NCI-H2081 (cell line): ENCODE measurements at places on chromosomes 11 and 22.
A peak's percentile ranks its signal among the peaks of the same experiment; 100 is the strongest.

- DNase-seq: no peak
These were observed 79.4 kb upstream of the NARS2 start for GRCh38 chr11:78654071-78654470.

- no peak for DNase-seq
These were observed 38.6 kb downstream of the TRMU start for GRCh38 chr22:46373921-46374662.

GRCh38 chr22:26476705-26477340 is 6.8 kb downstream of the HPS4 start:
- DNase-seq: no peak

- peak; percentile 45 for DNase-seq
These were observed 206.5 kb upstream of the PGR start for GRCh38 chr11:101336155-101336554.

DNA sequence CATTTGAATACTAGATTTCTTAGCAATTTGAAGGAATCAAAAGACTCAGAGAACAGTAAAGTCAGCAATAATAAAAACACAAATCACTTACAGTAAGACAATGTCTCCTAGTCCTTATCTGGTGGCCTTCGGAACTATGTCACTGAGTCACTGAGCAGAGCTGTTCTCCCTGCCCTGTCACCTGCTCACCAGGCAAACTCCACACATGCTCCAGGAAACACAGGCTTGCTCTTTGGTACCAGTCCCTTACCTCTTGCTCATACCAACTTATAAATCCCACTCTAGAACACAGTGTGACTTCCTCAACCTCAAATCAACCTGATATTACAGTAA is 81.1 kb upstream of the CHRM4 start:
- DNase-seq: no peak

DNA sequence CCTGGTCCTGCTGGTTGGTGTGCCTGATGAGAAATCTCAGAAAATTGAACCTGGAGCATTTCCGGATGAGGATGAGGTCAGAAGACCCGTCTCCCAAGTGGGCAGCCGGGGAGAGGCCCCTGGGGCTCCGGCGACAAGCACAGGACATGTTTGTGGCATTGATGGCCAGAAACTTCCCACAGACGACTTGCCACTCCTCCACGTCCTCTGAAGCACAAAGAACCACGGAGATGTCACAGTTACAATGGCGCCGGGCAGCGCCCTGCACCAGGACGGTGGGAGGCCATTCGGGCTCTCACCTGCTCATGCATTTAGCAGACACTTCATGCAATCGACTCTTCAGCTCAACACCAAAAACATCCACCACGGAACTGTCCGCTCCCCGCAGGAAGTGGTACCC is 46.5 kb downstream of the CERK start:
- DNase-seq: no peak

DNA sequence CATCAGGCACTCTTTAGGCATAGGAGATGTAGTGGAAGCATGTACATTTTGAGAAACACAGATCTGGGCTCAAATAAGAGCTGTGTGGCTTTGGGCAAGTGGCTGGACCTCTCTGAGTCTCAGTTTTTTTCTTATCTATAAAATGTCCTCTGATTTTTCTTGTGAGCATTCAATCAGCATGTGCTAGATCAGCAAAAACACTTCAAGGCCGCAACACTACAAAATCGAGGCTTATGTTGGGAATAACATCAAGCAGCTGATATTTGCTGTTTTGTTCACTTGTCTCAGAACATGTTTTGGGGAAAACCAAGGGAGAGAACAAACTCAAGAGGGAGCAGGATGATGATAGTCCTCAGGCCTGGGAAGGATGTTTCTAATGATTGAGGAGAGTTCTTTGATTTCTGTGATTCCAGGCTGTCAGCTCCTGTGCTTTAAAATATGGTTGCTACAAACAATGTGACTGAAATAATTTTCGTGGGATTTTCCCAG is at the start of gene OR4X1:
Gene OR4X1, plus strand, starts transcription at position 439 of the 489 bp plus-strand sequence. Its CDS starts 0 bp downstream, at position 439.
- no peak for DNase-seq

GRCh38 chr11:93743291-93743690 is 1.8 kb downstream of the C11orf54 start:
- DNase-seq: no peak

- no peak for DNase-seq
These were observed 13.6 kb downstream of the DGCR8 start for GRCh38 chr22:20093418-20094196.

DNA sequence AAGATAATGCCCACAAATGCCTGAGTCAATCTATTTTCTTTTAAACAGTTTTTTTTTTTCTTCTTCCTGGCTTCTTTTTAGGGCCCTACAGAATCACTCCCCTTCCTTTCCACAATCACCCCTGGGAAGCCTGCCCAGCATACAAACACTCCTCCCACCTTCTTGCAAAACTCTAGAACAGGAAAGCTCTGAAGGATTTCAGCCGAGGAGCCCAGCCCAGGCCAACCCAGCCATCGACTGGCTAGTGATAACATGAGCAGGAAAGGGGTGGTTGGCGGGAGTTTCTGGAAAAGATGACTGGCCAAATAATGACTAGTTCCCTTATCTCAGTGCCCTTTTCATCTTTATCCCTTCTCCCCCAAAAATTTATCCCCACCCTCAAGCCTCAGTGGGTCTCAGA is 68.2 kb downstream of the USP35 start:
- no peak for DNase-seq

DNA sequence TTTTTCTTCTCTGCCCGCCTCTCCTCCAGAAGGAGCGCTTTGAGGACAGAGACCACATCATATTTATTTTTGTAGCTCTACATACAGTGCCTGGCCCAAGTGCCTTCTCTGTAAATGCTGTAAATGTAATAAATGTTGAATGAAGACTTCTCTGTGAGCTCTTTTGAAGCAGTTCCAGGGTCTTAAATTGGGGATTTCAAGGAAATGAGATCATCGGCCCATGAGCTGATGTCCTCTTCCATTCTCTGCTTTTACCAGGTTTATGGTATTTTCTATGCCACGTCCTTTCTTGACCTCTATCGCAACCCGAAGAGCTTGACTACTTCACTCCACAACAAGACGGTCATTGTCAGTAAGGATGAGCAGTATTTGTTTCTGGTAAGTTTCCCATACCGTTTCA is 165.7 kb upstream of the SORL1-AS1 start:
- DNase-seq: no peak

DNA sequence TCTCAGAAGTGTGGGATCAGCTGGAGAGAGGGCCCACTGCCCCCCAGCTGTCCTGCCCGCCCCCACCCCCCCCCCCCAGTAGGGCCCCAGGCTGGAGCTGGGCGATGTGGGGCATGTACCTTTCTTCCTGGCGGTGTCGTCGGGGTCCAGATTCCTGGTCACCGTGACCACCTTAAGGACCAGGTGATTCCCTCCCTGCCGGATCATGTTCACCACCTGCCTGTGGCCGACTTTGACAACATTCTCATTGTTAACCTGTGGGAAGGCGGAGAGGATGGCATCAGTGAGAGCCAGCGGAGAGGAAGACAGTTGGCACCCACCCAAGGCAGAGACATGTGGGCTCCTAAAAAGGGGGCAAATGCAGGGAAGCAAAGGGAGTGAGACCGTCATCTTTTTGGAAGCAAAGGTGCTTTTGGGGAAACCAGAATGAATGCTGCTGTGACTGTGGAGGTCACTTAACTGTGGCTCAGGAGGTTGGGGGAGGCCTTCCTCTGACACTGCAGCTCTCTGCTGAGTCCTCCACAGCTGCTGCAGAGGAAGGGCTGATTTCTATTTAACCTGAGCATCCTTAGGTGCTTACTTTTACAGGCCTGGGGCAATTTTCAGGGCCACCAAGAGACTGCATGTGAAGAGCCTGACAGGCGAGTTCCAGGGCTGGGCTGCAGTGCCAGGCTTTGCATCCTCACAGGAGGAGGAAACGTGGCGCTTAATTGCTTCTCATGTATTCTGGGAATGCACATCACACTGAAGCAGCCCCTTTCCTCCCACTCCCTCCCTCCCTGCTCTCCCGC is 104.5 kb downstream of the CTTN start:
- peak; percentile 80 for DNase-seq

GRCh38 chr11:79663017-79663416 is 222.2 kb upstream of the TENM4 start:
- peak; percentile 1 for DNase-seq

- no peak for DNase-seq
These were observed 52.4 kb downstream of the TRIOBP start for GRCh38 chr22:37749226-37749625.

GRCh38 chr11:83374311-83374710 is 88.1 kb upstream of the CCDC90B start:
- no peak for DNase-seq

DNA sequence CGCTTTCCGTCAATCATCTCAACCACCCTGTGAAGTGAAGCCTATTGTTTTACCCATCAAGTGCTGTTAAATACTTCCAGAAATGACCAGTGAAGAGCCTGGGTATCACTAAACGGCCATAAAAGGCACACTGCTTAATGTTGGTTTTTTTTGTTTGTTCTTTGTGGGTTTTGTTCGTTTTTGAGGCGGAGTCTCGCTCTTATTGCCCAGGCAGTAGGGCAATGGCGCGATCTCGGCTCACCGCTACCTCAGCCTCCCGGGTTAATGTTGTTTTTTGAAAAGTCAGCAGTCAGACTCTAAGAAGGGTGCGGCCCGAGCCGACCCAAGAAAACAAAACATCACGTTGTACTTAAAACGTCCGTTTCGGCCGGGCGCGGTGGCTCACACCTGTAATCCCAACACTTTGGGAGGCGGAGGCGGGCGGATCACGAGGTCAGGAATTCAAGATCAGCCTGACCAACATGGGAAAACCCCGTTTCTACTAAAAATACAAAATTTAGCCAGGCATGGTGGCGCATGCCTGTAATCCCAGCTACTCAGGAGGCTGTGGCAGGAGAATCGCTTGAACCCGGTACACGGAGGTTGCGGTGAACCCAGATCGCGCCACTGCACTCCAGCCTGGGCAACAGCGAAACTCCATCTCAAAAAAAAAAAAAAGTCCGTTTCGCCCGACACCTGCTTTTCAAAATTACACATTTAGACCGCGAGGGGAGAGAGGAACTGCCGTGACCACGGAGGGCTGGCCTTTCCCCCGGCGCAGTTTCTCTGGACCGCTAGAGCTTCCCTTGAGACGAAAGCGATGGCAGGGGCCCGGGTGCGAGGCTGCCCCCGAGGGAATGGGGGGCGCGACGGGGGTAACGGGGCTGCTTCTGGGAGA is 714 bp downstream of the CD59 start:
- DNase-seq: no peak

DNA sequence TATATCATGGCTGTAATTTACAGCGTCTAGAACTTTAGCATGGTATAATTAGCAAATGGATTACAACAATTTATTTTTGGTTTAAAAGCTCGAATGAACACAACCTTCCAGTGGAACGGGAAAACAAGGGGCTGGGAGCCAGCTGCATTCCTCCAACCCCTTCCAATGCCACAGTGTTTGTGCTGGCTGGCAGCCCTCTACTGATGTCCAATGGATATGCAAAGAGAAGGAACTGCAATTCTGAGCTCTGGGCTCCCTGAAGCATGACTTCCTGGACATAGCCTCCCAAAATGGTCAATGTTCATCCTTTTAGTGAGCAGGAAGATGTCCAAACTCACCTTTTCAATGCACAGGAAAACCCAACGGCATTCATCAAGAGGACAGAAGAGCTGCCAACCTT is 288.3 kb downstream of the TENM4 start:
- DNase-seq: no peak

DNA sequence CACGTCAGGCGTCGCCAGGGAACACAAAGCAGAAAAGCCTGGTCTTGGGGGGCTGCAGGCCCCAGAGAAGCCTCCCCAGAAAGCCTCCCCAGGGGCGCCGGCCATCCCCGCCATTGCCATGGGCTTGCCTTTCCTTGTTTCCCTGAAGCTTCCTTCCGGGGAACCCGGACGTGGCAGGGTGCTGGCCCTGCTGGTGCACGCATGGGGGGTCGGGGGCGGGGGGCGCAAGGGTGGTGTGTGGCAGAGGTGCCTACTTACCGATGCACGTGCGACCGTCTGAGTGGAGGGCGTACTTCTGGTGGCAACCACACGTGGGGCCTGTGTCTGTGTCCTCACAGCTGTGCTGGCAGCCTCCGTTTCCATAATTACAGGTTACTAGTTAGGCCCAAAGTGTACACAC is 71.0 kb upstream of the TTLL12 start:
- DNase-seq: no peak

- DNase-seq: no peak
These were observed 4.9 kb upstream of the P2RY6 start for GRCh38 chr11:73267122-73267846.

GRCh38 chr11:69640995-69641581 is at the start of gene CCND1:
TSS of gene CCND1 (plus strand) at chr11:69641156. CDS start at chr11:69641314, 158 bp downstream.
- no peak for DNase-seq

DNA sequence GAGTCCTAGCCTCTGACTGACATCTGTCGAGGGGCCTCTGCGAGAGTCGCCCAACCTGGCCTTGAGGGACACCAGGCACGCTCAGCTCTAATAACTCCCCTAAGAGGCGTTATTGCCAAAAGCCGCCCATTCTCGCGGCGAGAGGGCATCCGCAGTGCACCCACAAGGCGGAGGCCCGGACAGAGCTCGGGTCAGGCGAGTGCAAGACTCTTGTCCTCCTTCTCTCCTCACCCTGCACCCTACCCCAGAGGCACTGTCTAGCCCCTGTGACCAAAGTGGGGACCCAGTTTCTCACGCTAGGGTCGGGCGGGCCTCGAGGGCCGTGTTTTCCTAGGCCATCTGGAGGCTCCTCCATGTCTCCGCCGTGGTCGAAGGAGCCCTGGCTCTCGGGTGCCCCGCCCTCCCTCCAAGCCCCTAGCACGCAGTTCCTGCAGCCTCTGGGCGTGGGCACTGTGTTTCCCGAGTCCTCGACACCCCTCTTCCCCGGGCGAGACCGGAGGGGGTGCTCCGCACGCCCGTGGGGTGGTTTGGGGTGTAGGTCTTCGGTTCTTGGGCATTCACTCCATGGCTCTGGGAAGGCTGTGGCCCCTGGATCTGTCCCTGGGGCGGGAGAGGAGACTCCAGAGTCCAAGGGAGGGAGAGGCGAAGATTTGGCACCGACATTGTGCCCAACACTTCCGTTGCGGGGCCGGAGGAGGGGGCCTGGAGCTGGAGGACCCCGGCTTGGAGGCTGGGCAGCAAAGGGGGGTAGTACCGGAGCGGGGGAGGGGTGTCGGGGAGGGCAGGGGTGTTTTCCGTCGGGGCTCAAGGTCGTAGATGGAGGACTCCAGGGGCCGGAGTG is 1.0 kb downstream of the CHRM4 start:
- no peak for DNase-seq

GRCh38 chr11:58691675-58692074 is 40.1 kb downstream of the GLYAT start:
- DNase-seq: no peak

- DNase-seq: no peak
These were observed 1.1 kb upstream of the AP2A2 start for GRCh38 chr11:924406-925157.

- DNase-seq: no peak
These were observed 21.1 kb downstream of the EIF3L start for GRCh38 chr22:37870273-37870672.
